ENCODE measurements at places on chromosomes 12 and 14.

GRCh38 chr14:100288382-100289185 is 17.7 kb downstream of the SLC25A29 start:
- peak; percentile 62 for DNase-seq

GRCh38 chr12:69298947-69299346 is 49.2 kb upstream of the LYZ start:
- DNase-seq, result no peak

DNA sequence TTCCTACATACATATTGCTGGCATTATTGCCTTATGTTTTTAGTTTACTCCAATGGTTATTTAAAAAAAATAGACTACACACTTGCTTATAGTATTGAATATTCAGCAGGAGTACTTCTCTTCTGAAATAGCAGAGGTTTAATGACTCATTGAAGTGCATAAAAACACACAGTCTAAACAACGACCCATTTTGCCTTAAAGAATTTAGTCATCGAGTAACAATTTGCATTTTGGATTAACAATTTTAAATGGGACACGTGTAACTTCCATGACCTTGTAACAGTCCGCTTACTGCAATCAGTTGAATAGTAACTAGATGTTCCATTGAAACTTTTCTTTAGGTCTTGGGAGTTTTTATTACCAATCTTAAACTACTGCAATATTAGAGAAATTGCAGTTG is 9.0 kb downstream of the TRHDE start:
- no peak for DNase-seq

DNA sequence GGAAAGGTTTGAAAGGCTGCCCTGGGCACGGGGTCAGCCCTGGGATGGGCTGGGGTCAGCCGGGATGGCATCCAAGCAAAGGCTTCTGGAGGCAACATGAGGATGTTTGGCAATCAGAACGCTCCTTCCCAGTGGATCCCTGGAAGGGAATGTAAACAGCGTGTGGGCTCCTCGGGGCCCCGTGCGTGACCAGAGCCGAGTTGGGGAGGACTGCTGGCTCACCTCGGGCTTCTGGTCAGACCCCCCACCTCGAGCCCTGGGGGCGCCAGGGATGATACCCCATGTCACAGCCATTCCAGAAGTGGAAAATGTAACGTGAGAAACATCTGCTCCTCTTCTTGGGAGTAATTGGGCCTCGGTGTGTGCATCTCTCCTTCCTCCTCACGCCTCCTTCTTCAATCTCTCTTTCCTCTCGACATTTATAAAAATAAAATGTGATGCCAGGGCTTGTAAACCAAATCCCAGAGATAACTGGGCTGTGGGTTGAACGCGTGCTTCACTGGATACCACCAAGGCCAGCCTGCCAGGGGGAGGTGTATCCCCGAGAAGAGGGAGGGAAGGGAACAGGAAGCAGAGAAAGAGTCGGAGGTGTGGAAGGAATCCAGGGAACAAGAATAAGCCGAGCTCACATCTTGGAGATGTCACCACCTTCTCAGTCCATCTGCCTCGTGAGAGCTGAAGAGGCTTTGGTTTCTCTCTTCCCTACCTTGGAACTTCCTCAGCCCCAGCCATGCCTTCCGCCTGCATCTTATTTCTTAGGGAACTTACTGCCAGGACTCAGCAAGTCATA is 144.8 kb downstream of the NUAK1 start:
- DNase-seq, result no peak

- no peak for DNase-seq
Measured at GRCh38 chr12:40253936-40254335, 29.1 kb downstream of the LRRK2 start.

DNA sequence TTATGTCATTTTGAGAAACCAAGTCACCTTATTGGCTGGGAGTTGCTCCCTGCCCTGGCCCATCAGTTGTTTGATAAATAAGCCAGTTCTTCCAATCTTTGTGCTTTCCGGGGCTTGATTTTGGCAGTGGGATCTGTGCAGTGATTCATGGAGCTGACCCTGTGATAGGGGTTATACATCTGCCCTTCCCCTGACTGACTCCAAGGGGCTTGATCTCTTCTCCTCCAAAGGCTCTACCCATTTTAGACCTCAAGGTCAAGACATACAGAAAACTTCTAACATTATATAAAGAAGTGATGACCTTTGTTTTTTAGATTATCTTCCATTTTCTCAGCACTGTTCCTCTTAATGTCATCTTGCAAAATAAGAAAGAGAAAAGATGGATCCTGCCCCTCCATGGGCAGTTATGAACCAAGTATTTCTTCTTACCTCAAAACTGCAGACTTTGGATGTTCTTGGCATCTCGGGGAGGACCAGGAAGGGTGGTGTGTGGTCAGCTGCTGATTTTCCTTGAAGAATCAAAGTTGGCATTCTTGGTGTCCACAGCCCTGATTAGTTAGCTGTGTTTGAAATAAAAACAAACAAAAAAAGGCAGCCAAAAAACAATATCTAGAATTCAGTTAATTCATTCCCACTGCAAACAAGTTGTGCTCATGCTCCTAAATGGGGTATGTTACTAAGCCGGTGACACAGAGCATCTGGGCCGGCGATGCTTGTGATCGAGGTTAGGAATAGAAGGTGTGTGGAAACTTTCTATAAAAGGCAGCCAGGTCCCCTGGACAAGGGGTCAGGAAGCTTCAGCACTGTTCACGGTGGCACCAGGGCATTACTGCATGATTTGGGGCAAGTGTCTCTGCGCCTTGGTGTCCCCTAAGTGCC is 120.2 kb downstream of the SAMD4A start:
- DNase-seq, result no peak

DNA sequence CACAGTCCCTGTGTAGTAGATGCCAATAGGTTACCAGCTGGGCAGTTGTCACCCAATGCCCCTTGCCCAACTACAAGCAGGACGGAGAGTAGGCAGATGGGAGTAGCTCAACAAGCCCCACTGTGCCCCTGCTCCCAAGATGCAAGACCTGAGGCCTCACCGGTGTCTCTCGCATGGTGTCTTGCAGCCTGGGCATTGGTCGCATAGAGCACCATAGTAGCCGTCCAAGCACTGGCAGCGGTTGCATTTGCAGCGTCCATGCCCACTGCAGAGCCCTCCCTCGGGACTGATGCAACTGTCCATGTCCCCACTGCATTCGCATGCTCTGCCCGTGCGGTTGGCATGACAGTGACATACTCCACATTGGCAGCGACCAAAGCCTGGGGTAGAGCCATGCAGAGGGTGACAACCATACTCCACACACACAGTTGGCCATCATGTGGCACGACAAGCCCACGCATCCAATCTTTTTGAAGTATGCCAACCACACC is 11.9 kb upstream of the CSAD start:
- peak; percentile 56 for DNase-seq

DNA sequence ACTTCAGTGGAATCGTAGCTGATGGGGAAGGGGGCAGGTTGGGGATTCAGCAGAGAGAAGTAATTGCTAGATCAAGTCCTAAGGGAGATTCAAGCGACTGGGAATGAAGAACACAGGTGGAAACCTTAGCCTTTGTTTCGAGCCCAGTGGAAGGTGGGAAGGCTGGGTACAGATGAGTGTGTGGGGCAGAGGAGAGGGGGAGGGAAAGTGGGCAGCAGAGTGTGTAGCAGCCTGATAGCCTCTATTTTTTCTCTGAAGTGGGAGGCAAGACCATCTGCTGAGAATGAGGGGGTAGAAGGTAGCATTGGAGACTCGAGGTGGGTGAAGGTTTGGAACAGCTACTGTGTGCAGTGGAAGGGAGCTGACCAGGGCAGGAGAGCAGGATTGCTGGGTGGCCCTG is 91.0 kb downstream of the ADCK1 start:
- DNase-seq, result no peak

- DNase-seq, result no peak
Measured at GRCh38 chr12:26157001-26157400, 32.2 kb upstream of the BHLHE41 start.

DNA sequence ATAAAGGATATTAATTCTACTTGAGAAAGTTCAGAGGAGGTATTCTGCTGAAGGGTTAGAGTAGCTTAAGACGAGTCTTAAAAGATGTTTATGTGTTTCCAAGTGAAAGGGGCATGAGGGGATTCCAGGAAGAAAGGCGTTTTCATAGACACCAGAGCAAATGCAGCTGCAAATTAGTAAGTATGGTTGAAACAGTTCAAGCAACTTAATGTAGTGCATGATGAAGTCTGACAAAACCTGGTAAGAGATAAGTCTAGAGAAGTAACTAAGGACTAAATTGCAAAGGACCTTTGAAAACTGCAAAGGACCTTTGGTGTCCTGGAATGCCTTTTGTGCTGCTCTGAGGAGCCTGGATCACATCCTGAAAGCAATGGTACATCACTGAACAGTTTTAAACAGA is 11.5 kb downstream of the LUM start:
- DNase-seq, result no peak

DNA sequence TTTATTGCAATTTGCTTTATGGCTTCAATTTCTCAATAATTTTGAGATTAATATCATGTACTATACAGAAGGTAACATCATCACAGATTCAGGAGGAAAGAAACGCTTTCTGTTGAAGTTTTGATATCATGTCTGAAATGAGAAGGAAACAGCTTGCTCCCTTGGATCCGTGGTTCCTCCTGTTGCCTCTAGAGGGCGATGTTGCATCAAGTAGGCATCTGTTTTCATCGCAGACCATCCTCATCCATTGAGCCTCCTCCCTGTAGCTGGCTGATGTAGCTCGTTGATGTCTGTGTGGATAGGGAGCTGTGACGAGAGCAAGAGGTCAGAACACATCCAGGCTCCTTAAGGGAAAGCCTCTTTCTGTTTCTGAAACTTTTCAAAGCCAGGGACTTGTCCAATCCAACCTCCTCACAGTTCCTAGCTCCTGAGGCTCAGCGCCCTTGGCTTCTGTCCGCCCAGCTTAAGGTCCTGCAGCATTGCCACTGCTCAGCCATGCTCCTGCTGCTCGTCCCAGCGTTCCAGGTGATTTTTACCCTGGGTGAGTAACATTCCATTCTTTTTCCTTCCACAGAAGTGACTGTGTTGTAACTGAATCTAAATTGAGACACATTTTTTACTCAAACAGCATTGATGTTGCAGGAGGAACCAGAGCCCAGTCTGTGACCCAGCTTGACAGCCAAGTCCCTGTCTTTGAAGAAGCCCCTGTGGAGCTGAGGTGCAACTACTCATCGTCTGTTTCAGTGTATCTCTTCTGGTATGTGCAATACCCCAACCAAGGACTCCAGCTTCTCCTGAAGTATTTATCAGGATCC is 304.8 kb upstream of the OR4E1 start:
- DNase-seq, result no peak

DNA sequence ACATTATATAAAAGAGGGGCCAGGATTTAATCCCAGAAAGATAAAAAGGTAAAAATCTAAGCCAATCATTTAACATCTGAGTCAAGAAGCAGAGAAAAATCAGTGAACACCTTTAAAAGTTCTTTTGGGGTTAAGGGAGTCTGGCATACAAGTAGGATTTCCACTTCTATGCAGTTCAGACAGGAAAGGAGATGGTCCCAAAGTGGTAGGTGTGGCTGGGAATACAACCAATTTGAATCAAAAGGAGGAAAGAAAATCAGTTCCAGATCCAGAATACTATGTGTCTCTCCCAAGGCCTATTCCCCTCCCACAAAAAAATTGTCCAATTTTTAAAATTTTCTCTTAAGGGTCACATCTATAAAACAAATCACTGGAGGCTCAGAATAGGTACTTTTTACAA is 167.4 kb downstream of the PHLDA1 start:
- no peak for DNase-seq

DNA sequence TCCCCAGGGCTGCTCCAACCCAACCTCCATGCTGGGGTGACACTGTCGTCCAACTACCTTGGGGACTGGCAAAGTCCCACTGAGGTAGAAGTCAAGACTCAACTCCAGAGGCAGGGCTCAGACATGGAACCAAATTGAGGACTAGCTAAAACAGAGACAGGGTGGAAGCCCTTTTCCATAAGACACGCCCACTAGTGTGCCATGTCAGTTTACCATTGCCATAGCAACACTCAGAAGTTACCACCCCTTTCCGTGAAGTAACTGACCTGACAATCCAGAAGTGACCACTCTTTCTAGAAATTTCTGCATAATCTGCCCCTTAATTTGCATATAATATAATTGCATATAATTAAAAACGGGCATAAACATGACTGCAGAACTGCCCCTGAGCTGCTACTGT is 409.6 kb downstream of the MED13L start:
- no peak for DNase-seq

DNA sequence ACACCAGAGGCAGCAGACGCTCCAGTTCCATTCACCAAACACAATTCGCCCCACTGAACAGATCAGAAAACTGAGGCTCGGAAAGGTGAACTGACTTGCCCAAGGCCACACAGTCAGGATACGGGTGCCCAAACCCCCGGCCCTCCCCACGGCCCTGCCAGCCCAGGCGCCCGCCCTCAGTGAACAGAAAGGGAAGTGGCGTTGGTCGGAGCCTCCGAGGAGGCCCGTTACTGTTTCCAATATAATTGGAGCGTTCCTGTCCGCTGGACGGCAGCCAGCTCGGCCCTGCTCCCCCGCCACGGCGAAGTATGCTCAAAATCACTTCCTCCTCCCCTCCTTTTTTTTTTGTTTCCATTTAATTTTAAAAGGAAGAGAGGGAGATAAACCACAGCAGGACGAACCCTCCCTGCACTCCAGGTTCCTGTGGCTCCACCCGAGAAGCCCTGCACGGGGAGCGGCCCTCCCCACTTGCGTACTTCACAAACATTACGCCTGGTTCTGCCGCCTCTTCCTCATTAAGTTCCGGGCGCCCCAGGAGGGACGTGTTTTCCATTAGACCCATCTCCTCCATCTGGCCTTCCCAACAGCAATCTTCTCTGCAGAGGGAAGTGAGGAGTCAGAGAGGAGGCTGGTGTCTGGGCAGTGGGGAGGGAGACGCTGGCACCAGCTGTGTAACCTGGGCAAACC is 61.1 kb downstream of the NCOR2 start:
- DNase-seq, result no peak

GRCh38 chr14:105413544-105413886 is 6.1 kb upstream of the MTA1 start:
- no peak for DNase-seq

GRCh38 chr12:14845350-14845750 is 2.0 kb upstream of the ART4 start:
- no peak for DNase-seq

DNA sequence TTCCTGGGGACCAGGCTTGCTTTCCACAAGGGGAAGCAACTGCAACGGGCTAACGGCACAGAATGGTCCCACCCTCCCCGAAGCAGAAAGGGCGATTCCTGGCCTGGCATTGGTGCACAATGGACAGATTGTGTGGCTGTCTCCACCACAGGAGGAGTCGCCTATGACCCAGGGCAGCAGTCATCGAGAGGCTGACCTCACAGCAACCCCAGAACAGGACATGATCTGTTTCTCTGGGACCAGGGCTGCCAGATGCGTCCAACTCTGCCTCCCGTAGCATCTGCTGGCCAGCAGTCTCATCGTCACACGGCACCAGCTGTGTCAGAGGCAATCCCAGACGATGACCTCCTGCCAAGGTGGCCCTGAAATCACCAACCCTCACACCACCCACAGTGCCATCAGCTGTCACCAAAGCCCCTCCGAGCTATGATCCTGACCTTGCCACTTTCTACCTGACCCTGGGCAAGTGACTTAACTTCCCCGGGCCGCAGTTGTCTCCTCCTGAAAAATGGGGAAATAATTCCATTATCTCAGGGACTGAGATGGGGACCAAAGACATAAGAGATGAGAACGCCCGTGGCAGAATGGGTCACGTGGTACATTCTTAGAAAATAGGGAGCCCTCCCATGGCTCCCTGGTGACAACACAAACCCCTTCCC is 86.7 kb downstream of the CHGA start:
- no peak for DNase-seq

GRCh38 chr12:24921251-24922038 is 27.5 kb downstream of the BCAT1 start:
- no peak for DNase-seq

GRCh38 chr12:117441751-117442150 is 80.3 kb upstream of the NOS1 start:
- DNase-seq, result no peak

GRCh38 chr12:120668868-120669840 is 17.8 kb upstream of the MLEC start:
- DNase-seq, result no peak
